ENCODE measurements at places on chromosomes 5 and 9.

DNA sequence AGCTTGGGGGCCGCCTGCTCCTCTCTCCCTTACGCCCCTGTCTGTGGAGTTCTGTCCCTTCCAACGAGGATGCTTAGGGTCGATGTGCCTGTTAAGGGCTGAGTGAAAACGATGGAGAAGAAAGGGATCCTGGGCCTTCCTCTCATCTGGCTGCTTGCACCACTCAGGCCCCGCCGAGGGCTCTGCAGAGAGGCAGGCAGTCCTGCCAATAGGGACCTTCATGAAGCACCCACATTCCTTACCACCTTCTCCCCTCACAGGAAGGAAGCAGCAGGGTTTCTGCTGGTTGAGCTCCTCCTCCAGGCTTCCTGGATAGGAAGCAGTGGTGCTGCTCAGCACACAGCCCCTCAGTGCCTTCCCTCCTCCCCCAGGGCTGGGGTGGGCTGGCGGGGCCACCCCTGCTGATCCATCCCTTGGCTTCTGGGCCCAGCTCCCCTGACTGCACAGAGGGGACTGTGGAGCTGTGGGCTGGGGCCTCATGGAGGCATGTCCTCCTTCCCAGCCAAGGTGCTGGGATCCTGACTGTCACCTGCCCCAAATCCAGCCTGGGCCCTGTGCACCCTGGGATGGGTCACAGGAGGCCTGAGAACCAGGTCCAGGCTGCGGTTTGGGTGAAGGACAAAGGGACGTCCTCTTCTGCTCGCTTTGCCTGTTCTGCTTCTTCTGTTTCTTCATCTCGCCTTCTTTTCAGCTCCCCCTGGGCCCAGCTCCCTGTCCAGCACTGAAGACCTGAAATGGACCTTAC is 50.5 kb downstream of the AHRR start:
- DNase-seq, result no peak

DNA sequence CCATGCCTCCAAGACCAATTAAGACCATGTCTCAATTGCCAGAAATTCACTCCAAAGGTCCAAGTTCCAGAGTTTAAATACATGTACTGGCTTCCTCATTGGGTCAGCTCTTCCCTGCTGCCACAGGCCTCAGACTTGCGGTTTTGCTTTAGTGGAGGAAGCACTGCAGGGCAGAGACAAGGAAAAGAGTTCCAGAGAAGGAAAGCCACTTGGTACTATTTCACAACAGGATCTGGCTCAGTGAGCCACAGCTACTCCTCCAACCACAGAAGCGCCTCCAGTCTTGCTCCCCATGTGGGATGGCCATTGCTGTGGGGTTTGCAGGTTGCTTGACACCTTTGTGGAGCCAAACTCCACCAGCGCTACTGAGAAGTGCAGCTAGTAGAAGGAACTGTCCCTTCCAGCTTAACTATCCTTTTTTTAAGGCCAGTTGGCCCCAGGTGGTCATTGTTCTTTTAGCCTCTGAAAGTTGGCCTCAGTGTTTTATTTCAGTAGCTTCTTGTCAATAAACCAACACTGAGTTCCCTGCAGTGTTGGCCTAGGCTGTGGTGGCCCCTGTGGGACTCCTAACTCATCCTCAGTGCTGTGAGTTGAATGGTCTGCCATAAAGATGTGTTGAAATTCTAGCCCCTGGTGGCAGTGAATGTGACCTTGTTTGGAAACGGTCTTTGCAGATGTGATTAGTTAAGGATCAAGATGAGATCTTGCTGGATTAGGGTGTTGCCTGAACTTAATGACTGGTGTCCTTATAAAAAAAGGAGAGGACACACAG is 93.7 kb upstream of the DAP start:
- no peak for DNase-seq

- peak; percentile 26 for DNase-seq
Observed at GRCh38 chr9:69809304-69809863, 11.2 kb upstream of the CFAP95 start.

DNA sequence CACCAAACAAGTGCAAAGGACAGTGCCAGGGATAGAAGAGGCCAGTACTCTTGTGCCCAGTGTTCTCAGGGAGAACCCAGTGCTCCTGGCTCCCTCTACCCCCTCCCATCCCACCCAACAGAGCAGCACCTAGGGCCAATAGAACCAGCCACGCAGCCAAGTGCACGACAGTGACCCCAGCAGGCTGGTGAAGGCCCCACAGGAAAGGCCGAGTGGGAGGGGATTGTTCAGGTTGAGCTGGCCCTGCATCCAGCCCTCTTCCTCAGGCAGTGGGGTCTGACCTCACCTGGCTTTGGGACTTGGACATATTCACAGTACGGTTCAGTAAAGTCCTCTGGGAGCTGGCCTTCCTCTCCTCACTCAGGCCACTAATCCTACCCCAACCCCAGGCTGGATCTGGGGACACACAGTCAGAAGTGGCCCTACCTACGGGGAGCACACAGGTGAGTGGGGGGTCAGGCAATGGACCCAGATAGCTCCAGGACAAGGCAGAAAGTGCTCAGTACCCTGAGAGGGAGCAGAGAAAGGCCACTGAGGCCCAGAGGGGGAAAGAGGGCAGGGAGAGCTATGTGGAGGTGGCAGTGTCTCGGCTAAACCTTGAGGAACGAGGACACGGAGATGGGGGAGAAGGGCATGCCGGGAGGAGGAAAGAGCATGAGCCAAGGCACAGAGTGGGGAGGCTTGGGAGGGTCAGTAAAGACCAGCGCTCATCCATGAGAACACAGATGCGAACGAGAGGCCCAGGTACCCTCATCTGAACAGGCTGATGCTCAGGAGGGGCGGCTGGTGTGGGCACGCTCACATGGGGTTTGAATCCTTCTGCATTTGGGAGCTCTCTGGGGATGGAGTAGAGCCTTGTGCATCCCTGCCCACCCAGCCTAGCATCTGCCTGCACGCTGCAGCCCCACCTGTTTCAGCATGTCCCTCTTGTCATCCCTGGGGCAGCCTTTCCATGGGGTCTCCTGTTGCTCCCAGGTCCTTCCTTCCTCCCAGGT is 25.6 kb downstream of the POLR1E start:
- peak; percentile 17 for DNase-seq

GRCh38 chr5:170497311-170498038 is 6.3 kb upstream of the KCNIP1 start:
- DNase-seq, result no peak

GRCh38 chr9:97969014-97969413 is 14.1 kb upstream of the ANP32B start:
- DNase-seq, result no peak

DNA sequence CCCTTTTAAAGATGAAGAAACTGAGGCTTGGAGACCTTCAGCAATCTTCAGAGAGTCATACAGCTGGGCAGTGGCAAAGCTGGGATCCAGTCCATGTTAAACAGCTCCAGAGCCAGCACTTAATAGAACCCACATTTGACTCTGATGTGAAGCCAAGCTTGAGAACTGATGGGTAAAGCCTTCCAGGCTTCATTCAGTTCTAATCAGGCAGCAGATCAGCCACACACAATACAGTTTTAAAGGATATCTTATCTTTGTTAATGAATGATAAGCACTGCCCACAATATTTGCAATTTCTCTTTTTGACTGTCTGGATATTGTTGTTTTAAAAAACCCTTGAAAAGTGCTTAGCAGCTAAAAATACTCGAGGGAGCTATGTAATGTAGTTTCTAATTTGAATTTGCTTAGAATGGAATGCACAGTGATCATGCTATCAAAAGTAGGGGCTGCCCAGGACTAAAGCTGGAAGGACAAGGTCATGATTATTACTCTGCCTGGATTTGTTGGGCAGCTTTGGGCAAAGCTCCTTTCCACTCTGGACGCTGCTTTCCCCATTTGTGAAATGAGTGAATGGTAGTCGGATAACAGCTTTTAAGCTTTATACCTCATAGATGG is 31.3 kb upstream of the HTR4 start:
- DNase-seq, result no peak

DNA sequence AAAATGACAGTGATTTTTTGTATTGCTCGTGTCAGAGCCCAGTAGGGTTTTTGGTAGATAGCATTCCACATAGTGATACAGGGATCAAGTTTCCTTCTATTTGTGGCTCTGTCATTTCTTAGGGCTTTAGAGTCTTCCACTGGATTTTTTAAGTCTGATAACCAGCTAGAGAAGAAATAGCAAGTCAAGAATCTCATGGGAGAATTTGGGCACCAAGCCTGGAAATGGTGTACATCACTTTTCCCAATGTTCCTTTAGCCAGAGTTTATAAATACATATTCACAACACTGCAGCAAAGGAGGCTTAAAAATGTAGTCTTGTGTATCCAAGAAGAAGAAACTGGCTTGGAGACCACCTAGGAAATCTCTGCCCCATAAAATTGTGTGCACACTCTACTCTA is 647.1 kb upstream of the KLF4 start:
- no peak for DNase-seq

Data from ACHN (cell line).